ENCODE measurements at places on chromosomes 7 and 10.

DNA sequence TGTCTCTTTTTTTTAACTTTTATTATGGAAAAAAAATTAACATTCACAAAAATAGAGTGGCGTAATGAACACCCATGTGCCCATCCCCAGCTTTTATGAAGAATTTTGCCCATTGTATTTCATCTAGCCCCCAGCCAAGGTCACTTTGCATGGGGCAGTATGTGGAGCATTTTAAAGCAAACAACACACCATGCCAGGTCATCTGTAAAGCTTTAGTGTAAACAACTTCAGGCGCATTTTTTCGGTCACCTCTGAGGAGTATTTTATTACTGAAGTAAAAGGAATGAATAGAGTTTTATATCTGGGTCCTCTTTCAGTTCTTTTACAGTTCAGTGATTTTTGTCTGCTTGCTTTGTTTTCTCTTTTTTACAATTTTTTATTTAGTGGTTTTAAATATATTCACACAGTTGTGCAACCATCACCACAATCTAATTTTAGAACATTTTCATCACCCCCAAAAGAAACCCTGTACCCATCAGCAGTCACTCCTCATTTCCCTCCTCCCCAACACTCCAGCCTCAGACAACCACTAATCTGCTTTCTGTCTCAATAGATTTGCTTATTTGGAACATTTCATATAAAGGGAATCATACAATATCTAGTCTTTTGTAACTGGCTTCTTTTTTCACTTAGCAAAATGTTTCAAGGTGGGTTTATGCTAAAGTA lies 87.9 kb downstream of the SLC37A3 start:
- no peak for DNase-seq

DNA sequence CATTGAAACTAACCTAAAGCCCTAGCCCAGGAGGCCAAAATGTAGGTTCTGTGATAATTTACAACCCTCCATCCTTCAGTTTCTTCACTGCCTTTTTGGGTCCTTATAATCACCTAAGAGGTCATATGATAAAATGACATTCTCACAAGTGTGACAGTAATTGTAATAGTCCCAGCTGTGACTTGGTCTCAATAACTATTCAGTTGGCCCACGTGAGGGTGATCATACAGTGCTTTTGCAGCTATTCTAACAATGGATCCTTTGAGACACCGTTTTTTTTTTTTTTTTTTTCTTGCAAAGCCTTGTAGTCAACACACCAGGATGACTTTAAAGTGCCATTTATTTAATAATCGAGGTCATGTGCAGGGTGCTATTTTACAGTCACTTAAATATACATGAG lies 760.0 kb downstream of the PHTF2 start:
- no peak for DNase-seq

DNA sequence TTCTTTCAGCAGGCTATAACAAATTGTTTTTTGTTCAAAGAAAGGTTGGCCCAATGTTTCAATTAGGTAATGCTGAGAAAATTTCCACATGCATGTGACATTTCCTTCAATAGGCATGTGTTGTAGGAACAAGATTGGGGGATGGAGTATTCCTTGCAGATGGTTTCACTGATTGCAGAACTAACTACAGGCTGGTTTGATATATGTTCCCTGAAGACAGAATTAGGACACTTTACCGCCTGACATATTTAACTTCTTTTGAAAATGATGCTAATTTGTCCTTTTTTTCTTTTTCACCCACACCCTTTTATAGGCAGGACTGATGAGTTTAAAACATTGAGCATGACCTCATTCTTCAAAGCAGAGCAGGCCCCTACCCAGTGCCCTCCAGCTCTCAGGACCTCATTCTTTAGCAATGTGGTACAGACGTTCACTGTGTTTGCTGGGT lies 163.3 kb downstream of the CPED1 start:
- no peak for DNase-seq

DNA sequence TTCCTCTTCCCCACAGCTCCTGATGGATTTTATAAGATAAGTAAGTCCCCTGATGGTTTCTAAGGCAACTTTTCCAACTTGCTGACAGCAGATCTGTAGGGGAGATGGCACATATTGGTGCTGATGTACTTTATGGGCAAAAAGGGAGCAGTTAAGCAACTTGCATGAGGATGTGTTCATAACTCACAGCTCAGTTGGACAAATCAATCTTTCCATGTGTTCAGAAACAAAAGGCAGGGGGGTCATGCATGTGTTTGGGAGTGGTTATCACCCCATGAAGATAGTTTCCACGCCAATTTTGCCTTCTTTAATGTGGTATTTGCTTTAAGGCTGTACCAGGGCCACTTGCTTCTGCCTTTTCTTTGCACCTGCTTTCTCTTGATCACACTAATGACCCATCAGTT lies 6.1 kb downstream of the RBM20 start:
- no peak for DNase-seq

DNA sequence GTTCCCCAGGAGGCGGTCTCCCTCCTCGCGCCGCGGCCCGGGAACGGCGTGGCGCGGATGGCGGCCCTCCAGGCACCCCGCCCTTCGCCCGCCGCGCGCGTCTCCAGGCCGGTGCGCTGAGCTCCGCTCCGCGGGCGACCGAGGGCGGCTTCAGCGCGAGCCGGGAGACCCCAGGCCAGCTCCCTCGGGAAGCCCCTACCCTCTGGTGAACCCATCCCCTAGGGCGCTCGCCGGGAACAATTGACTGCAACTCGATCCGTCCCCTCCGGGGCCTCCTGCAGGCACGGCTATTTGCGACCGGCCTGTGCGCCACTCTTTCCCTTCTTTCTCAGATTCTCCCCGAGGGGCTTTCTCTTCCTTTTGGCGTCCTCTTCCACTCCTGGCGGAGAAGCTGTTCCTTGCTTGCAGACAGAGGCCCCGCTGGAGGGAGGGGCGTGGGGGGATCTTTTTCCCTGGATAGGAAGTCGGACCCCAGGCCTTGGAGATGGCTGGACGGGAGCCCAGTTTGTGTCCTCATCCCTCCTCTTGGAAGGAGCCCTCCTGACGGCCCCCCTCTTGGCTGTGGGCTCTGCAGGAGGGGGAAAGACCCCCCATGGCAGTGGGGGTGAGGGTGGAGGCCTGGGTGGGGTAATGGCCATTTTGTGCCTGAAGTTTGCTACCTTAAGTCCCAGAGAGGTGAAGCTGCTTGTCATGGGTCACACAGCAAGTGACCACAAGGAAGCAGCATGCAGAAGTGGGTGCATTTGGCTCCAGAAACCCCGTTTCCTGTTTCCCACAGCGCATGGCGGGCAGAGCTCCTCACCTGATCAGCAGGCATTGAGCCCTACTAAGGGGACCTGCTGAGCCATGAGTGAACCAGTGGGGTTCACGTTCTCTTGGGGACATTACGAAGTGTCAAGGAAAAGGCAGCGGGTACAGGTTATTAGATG lies 171.2 kb upstream of the TNRC18 start:
- no peak for DNase-seq

DNA sequence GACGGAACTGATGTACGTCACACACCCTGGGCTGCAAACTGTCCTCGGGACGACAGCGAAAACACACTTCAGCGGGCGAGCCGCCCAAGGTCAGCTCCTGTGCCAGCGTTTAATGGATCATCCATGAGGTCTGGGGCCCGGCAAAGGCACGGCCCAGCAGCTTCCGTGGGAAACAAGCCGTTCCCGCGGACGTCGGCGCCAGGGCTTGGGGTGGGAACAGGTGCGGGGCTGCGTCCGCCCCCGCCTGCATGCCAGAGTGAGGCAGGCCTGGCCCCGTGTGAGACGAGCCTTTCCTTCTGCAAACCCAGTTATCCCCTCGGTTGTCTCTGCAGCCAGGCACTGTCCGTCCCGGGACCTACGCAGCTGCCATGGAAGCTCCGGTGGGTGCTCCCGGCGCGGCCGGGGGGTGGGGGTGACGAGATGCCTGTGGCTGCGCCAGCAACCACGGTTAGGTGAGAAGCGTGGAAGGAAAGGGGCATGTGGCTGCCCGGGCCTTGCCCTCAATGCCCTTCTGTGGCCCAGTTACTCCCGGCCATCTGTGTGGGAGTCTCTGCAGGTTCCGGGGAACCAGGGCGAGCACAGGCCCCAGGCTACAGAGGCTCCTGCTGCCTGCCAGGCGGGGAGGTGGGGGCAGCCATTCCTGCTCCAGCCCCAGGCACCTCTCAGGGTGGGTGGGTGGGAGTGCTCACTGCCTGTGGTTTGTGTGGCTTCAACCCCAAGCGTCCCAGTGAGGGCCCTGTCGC lies 42.2 kb upstream of the PDGFA start:
- DNase-seq, result no peak

DNA sequence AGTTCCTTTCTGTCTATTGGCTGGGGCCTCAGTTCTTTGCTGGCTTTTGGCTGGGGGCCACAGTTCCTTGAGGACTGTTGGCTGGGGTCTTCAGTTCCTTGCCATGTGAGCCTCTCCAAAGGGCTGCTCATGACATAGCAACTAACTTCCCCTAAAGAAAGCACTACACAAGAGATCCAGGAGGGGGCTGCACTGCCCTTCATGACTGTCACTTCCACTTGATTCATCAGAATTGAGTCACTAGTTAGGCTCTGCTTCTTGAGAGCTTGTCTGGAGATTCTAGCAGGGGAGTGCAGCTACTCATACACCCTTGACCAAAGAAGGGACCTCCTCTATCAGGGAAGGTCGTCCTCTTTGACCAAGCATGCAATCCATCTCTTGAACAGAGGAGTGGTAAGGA lies 38.0 kb upstream of the MKX start:
- DNase-seq, result no peak

GRCh38 chr10:108783897-108784296 lies 1139.4 kb downstream of the XPNPEP1 start:
- DNase-seq, result no peak

- DNase-seq, result no peak
Measured at GRCh38 chr7:132397070-132397469, 179.2 kb downstream of the PLXNA4 start.

GRCh38 chr7:71601851-71602250 lies 469.9 kb downstream of the GALNT17 start:
- no peak for DNase-seq

DNA sequence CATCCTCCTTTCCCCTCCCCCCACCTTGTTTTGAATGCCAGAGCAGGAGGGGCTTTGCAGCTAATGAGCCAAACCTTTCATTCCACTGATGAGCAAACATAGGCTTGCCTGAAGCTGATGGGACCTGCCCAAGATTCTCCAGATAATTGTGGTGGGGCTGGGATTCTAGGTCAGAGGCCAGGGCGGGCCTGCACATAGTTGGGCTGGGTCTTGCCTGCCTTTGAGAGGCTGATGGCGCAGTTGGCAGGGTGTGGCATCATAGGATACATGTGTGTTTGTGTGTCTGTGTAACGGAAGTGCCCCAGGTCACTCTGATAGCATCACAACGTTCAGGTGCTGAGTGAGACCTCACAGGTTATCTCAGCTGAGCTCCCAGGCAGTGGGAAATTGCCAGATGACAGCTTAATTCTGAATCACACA lies 22.9 kb downstream of the BTBD16 start:
- no peak for DNase-seq

- DNase-seq, result no peak
Measured at GRCh38 chr7:121341933-121342332, 13.1 kb downstream of the WNT16 start.

- no peak for DNase-seq
Measured at GRCh38 chr10:74300666-74301065, 149.6 kb downstream of the ADK start.

GRCh38 chr10:95462740-95463667 lies 98.2 kb downstream of the SORBS1 start:
- no peak for DNase-seq

GRCh38 chr7:151540146-151540545 lies 20.5 kb upstream of the RHEB start:
- no peak for DNase-seq

- DNase-seq, result no peak
Measured at GRCh38 chr10:85400981-85401695, 965.5 kb downstream of the GRID1 start.

GRCh38 chr10:91545384-91545783 lies 87.5 kb downstream of the PPP1R3C start:
- DNase-seq, result no peak

DNA sequence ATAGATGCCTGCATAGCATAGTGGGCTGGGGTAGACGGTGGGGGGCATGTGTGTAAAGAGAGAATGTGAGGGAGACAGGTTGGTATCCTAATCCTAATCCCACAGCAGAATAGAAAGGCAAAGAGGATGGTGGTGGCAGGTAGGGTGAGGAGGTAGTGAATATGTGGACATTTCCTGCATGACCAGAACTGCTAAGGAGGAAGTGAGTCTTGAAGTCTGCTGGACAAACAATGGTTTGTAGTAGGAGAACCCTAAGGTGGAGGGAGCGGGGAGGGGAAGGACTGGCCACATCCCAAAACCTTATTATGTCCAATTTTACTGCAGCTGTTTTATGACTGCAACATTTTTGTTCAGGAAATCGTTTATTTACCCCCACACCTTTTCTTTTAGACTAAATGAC lies 279.7 kb downstream of the AUTS2 start:
- no peak for DNase-seq

DNA sequence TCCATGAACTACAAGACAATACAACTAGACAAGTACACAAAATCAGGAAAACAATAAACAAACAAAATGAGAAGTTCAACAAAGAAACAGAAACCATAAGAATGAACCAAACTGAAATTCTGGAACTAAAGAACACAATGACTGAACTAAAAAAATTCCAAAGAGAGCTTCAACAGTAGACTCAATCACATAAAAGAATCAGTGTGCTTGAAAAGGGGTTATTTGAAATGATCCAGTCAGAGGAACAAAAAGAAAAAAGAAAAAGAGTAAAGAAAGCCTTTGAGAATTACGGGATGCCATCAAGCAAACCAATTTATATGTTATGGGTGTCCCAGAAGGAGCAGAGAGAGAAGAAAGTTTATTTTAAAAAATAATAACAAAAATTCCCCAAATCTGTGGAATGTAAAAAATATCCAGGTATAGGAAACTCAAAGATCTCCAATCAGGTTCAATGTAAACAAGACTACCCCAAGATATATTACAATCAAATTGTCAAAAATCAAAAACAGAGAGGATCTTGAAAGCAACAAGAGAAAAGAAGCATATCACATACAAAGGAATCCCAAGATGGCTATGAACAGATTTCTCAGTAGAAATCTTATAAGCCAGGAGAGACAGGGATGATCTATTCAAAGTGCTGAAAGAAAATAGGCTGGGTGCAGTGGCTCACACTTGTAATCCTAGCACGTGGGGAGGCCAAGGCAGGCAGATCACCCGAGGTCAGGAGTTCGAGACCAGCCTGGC lies 18.7 kb downstream of the COG5 start:
- DNase-seq, result no peak

GRCh38 chr10:90328459-90328858 lies 529.4 kb downstream of the HTR7 start:
- no peak for DNase-seq

DNA sequence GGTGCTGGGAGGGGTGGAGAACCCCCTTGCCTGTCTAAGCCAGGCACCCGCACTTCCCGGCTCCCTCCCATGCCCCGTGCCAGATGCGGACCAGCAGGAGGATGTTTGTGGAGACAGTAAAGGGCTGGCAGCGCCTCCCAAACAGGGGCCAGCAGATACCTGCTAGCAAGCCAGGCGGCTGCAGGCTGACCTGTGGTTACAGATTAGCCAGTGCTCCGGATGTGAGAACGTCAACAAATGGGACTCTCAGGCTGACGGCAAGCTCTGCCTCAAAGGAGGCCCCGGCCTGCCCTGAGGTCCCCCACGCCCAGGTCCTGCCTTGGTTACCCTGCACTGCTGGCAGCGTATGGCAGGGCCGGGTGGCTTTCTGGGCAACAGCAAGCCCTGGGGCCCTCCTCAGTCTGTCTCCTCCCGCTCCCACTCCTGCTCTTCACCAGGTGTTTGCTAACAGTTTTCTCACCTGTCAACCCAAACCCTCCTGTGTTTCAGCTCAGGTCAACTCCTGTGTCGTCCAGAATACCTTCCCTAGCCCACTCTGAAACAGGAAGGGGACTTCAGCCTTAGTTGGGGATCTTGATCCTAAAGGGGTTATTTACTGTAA lies 85.4 kb downstream of the NEURL1 start:
- DNase-seq, result no peak

- no peak for DNase-seq
Measured at GRCh38 chr7:2275101-2275500, 33.1 kb downstream of the NUDT1 start.
